ENCODE measurements at places on chromosomes 7 and 10.

DNA sequence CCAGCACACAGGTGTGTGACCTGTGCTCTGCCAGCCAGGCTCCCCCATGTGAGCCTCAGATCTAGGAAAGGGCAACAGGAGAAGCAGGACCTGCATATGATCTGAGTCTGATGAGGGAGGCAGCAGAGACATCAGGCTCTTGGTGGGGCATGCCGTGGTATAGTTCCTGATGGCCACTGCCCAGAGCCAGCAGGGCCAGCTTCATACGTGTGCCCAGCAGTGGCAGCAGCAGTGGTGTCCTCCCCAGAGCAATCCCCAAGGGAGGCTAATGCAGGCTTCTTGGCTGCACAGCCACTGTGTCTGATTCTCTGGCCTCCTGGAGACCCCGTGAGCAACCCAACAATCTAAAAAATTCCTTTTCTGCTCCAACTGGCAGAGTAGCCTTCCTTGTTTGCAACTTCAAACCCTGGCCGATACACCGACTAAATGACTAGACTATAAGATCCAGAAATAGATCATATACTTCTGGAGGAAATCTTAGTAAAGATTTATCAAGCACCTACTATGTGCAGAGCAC, 230.6 kb upstream of the ZMIZ1 start:
- DNase-seq: no peak

GRCh38 chr10:71908998-71909397, 55.2 kb upstream of the CHST3 start:
- no peak for DNase-seq

DNA sequence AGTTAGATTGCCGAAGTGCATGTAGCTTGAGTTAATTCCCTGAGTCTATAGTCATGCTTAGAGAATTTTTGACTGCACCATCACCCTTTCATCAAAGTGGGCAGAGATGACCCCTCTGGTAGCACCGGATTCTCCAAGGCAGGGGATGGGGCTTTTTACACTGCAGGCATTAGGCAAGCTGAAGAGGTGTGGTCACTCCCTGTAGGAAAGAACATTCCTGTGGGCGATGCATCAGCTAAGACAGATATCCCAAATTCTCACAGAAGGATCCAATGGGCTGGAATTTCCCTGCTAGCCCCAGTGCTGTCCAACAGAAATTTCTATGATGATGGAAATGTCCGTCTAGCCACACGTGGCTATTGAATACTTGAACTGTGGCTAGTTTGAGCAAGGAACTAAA, 118.2 kb downstream of the ADAM12 start:
- peak; percentile 68 for DNase-seq

GRCh38 chr10:63013755-63014154, 119.4 kb upstream of the NRBF2 start:
- no peak for DNase-seq
